ENCODE measurements at places on chromosomes 6 and 20.
A peak's percentile ranks its signal among the peaks of the same experiment; 100 is the strongest.

- H3K4me1 ChIP-seq = peaks cover 5% of the 10 kb centered on the region
- no peak overlapping the region for H3K27ac ChIP-seq
- H3K36me3 ChIP-seq = no peaks in the 10 kb centered on the region
- no peak for DNase-seq
- no peaks in the 10 kb centered on the region for H3K27me3 ChIP-seq
- H3K4me3 ChIP-seq = no peak overlapping the region
Measured at GRCh38 chr6:13044390-13044789, 283.9 kb downstream of the TBC1D7 start.

GRCh38 chr20:57508381-57508780 is 16.6 kb downstream of the CTCFL start:
- H3K27me3 ChIP-seq = no peaks in the 10 kb centered on the region
- no peak overlapping the region for H3K4me3 ChIP-seq
- H3K27ac ChIP-seq = no peak overlapping the region
- H3K36me3 ChIP-seq = no peaks in the 10 kb centered on the region

GRCh38 chr20:36887752-36888090 is 11.8 kb downstream of the TLDC2 start:
- H3K4me1 ChIP-seq = peaks cover 5% of the 10 kb centered on the region
- H3K36me3 ChIP-seq = peaks cover 41% of the 10 kb centered on the region
- peak overlapping the region; percentile 4 for H3K27ac ChIP-seq
- peak; percentile 22 for DNase-seq

DNA sequence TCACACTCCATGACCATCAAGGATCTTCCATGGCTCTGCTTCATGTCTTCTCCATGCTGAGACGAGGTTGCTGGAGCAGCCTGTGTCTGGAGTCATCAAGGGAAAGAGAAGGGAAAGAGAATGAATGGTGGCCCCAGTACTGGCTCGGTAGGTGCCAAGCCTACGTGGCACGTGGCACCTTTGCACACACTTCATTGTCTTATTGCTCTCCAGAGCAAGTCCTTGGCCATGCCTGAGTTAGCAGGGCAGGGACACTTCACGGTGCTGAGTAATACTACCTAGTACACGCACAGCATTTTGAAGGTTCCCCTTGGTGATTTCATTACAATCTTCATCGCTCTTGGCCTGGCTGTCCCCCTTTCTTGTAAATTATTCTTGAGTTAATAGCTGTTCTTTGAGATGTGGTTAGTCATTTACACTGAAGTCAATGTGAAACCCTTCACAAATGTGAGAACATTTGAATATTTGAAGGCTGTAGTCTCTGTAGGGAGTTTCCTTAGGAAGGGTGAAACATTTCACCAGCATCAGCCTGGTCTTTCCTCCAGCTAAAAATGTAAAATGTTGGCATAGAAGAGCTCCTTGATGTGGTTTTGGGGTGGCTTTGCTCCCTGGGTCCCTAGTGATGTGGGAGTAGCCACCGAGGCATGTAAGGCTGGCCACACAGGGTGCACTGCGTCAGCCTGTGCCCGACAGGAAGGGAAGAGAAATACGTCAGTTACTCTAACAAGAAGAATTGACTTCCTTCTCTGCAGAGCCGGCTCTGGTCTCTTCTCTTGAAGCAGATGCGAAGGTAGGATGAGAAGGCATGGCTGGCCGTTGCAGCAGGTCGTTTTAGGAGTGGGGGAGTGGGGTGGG is at the start of gene SYTL3:
Gene SYTL3, plus strand, starts transcription at position 766 of the 855 bp plus-strand sequence. CDS start 13,215 bp downstream, outside the sequence.
- DNase-seq = peak; percentile 80
- H3K36me3 ChIP-seq = no peaks in the 10 kb centered on the region
- H3K4me1 ChIP-seq = peaks cover 28% of the 10 kb centered on the region

GRCh38 chr20:5977223-5977622 is 26.8 kb downstream of the MCM8 start:
- H3K4me3 ChIP-seq = no peak overlapping the region
- peaks cover 27% of the 10 kb centered on the region for H3K36me3 ChIP-seq
- no peak for DNase-seq
- H3K27ac ChIP-seq = no peak overlapping the region
- H3K4me1 ChIP-seq = no peaks in the 10 kb centered on the region

DNA sequence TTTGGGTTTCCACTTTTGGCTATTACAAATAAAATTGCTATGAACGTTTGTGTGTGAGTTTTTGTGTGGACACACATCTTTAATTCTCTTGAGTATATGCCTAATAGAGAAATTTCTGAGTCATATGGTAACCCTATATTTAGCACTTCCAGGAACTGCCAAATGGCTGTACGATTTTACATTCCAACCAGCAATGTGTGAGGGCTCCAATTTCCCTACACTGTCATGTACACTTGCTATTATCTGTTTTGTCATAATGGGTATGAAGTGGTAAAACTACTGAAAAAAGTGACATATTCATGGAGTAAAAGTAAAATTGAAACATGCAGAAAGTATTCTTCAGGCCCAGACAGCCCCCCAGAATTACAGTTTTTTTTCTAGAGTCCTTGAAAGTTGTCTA is 59.6 kb upstream of the ESR1 start:
- H3K27ac ChIP-seq = no peak overlapping the region
- H3K27me3 ChIP-seq = no peaks in the 10 kb centered on the region
- H3K4me1 ChIP-seq = no peaks in the 10 kb centered on the region
- no peaks in the 10 kb centered on the region for H3K36me3 ChIP-seq
- no peak overlapping the region for H3K4me3 ChIP-seq

DNA sequence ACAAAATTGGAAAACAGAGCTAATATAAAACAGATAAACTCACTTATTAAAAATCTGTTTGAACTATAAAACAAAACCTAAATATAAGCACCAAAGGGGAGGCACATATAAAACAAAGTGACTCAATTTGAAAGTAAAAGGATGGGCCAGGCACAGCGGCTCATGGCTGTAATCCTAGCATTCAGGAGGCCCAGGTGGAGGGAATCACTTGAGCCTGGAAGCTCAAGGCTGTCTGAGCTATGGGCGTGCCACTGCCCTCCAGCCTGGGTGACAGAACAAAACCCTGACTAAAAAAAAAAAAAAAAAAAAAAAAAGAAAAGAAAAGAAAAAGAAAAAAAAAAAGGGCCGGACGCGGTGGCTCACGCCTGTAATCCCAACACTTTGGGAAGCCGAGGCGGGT is 31.1 kb upstream of the SMAP1 start:
- no peak overlapping the region for H3K27ac ChIP-seq
- H3K36me3 ChIP-seq = no peaks in the 10 kb centered on the region
- H3K4me1 ChIP-seq = no peaks in the 10 kb centered on the region
- no peak overlapping the region for H3K4me3 ChIP-seq
- DNase-seq = no peak
- H3K27me3 ChIP-seq = no peaks in the 10 kb centered on the region

DNA sequence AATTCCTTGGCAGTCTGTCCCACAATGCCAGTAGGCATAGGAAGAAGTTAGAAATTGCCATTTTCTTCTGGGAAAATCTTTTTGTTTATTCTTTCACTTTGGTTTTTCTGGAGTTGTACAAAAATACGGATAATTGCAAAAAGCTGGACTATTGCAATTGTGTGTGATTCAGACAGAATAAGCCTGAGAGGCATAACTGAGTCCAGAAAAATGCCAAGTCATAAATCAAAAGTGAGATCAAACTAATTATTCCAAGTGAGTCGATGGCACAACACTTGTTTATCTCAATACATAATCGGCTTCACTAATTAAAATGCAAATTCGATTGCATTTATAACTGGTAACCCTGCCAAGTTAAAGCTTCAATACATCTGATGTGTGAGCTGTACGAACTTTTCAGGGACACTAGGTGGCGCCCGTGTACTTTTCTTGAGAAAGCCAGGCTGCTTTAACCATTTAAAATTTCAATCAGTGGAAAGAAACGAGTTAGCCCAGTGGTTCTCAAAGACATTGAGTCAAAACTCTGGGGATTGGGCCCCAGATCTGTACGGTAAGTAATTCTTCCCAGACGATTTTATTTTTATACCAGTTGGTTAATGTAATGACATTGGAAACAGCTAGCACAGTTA is 102.6 kb downstream of the LAMP5 start:
- H3K27ac ChIP-seq = no peak overlapping the region
- H3K36me3 ChIP-seq = no peaks in the 10 kb centered on the region
- peaks cover 8% of the 10 kb centered on the region for H3K27me3 ChIP-seq
- H3K4me3 ChIP-seq = no peak overlapping the region
- DNase-seq = peak; percentile 68

GRCh38 chr20:9646375-9646774 is 132.0 kb downstream of the LAMP5 start:
- no peak for DNase-seq
- H3K36me3 ChIP-seq = no peaks in the 10 kb centered on the region
- no peaks in the 10 kb centered on the region for H3K4me1 ChIP-seq
- no peak overlapping the region for H3K27ac ChIP-seq
- no peak overlapping the region for H3K4me3 ChIP-seq

DNA sequence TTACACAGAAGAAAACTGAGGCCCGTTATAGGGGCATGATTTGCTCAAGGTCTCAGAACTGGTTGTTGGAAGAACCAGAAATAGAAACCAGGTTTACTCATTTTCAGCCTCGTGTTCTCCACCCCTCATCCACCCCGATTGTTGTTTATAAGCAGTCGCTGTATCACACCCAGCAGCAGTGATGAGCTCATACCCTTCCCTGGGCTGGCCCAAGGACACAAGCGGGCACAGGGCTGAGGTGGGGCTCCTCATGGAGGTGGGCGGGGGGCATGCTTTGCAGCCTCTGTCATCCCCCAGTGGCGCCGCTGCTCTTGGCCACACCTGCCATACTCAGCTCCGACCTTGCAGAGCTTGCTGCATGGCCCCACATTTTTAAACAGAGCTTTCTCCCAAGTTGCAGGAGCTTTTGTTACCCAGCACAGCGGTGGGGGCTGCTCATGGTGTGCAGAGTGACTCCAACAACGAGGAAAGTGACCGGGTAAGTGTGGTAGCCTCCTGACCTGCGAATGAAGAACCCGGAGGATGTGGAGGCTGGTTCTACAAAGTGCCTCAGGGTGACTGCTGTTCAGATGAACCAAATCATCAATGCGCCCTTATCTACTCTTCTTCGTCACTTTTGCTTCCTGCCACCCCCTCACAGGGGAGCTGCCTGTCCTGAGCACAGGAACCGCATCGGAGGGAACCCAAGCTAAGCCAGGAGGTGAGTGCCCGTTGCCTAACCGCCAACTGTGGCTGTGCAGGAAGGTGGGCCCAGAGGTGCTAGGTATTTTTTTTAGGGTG is 43.6 kb upstream of the NKX2-2 start:
- no peak overlapping the region for H3K27ac ChIP-seq
- no peak overlapping the region for H3K4me3 ChIP-seq
- H3K36me3 ChIP-seq = no peaks in the 10 kb centered on the region
- H3K27me3 ChIP-seq = peaks cover 23% of the 10 kb centered on the region
- no peaks in the 10 kb centered on the region for H3K4me1 ChIP-seq

Data from lower lobe of right lung (tissue), 2 donors.